Activated naive CD4-positive, alpha-beta T cell treated with anti-CD3 and anti-CD28 coated beads, Interleukin-2, amount 50 U/mL, for 16 hours (primary cell): ENCODE measurements at places on chromosomes 2 and 18.

GRCh38 chr2:161836664-161837063 lies 212.4 kb downstream of the SLC4A10 start:
- no peak for DNase-seq

- no peak for DNase-seq
These were observed 6.8 kb upstream of the CREB1 start for GRCh38 chr2:207523005-207523404.

- DNase-seq: no peak
These were observed 29.2 kb downstream of the ROCK2 start for GRCh38 chr2:11315074-11315705.

DNA sequence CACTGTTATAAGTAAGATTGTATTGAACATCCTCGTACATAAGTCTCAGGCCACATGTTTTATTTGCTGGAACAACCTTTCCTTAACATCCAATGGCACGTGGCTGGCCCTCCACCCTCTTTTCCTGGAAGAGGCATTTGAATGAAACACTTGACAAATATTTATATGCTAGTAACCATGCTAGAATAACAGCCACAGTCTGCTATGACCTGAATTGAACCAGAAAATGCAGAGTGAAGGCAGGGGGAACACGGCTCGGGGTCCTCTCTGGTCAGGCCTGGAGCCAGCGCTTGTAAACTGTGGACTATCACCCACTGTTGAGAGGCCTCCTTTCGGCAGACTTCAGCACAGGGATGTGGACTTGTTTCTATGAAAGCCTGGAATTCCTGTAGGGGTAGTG lies 198.2 kb upstream of the COPS8 start:
- no peak for DNase-seq

DNA sequence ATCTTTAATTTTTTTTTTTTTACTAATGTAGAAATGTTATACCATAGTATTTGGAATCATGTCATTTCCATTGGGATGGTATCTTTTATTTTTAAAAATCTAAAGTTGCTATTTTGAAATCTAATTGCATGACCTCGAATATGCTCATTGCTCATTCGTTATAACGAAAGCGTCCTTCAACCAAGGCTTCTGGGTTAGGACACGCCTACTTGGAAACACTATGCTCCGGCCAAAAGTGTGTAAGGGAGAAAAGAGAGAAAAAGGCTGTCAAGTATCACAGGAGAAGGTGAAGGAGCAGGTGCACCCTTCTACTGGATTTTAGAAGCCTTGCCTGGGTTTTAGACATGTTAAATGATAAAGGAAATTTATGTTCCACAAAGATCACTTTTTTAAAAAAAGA lies 465.9 kb upstream of the ID2 start:
- DNase-seq: no peak

DNA sequence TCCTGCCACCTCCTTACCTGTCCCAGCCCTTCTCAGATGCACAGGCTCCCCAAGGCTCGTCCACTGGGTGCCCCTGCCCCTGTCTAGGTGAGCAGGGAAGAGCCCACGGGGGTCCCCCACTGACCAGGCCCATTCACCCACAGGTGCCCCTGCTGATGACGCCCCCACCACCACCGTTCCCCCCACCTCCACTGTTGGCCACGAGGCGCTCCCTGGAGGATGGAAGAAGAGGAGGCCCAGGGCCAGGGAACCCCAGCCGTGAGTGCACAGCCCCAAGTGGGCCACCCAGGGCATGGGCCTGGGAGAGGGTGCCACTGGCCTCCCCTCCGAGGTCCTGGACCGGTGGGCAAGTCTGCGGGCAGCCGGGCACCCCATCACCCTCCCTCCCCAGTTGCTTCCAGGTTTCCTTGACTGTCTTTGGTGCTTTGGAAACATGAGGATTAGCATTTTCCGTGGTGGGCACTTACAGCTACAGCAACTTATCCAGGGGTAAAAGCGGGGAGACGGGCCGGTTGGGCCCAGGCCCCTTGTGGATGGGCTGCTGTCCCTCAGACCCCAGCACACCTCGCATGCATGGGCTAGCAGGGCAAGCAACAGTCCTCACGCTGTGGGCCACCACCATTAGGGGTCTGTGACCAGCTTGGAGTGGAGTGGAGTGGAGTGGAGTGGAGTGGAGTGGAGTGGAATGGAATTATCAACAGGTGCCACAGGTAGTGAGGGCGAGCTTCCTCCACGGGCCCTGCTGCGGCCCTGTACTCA lies 13.2 kb upstream of the KLHL30 start:
- no peak for DNase-seq

DNA sequence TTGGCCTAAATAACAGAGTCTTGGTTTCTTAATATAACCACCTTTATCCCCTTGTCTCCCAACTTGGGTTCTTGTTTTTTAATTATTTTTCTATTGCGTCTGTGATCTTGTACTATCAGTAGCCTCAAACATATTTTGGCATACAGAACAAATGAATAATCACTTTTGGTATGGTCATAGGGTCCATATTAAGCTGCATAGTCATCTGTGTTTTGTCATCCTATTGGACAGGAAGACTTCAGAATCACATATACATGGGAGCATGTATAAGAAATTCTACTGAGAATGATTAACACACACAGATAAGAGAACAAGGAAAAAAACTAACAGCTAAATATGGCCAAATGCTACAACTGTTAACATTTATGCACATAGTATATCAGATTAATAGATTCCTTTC lies 126.0 kb downstream of the MEP1B start:
- no peak for DNase-seq

- DNase-seq: no peak
These were observed 28.2 kb downstream of the TSHZ1 start for GRCh38 chr18:75238786-75239185.

DNA sequence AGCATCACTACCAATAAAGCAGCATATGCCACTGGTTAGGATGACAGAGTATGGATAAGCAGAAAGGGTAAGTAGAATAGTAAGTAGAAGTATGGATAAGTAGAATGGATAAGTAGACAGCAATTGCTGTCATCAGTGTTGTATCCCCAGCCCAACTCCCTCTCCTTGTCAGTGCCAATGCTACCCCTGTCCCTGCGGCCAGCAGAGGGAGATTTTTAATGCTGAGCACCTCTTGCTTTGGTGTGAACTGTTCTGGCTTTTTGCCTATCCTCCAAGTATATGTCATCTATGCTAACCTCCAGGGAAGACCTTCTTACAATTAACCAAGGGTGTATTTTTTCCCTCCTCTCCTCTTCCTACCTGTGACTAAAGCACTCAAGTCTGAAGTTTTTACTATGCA lies 136.7 kb upstream of the SPHKAP start:
- DNase-seq: no peak

GRCh38 chr2:155633060-155633839 lies 699.3 kb downstream of the NR4A2 start:
- no peak for DNase-seq

DNA sequence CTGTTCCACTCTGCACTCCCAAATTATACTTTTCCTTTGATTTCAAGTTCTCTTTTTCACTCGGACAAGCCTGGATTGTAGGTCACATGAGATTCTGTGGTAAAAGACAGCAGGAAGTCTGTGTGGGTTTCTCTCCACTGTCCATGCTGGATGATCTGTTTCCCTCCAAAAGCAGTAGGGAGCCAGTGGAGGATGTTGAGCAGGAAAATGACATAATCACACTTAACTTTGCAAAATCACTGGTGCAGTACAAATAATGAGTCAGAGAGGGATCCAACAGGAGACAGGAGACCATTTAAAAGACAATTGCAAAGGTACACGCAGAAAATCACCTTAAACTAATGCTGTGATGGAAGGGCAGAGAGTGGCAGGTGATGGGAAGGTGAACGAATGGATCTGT lies 301.3 kb downstream of the ZNF407 start:
- DNase-seq: no peak

DNA sequence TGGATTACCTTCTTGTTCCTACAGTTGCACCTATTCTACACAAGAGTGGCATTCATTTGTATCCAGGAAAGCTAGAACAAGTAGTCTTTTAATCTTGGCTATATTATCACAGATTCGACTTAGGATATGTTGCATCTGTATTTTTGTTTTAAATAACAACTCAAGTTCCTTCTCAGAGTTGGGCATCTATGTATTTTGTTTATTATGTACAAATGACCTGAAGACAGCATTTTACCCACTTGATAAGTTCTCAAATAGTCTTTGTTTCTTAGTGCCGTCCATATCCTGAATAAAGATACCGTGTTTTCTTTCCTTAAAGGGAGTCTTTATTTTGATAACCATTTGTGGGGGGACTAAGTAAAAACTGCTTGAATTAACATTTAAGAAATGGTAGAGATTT lies 2.9 kb downstream of the ITPRID2 start:
- DNase-seq: no peak

DNA sequence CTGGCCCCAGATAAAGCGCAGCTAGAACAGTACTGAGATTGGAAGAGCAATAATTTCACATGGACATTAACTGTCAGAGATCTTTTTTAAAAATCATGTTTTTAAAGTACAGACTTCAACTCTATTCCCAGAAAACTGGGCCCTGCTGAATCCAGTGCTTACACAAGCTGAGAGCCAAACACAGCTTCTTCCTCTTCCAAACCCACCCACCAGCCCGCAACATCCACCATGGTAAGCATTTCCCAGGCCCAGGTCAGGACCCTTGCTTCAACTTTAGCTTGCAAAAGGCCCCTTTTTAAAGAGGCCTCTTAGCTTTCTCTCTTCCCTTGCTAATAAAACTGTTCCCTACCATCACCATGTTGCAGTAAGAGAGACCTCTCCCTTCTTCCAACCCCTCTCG lies 2.1 kb downstream of the AAK1 start:
- DNase-seq: no peak

GRCh38 chr18:5524660-5525059 lies 19.1 kb downstream of the EPB41L3 start:
- DNase-seq: no peak

- DNase-seq: no peak
These were observed 479 bp downstream of the GPATCH11 start for GRCh38 chr2:37084797-37085196.

DNA sequence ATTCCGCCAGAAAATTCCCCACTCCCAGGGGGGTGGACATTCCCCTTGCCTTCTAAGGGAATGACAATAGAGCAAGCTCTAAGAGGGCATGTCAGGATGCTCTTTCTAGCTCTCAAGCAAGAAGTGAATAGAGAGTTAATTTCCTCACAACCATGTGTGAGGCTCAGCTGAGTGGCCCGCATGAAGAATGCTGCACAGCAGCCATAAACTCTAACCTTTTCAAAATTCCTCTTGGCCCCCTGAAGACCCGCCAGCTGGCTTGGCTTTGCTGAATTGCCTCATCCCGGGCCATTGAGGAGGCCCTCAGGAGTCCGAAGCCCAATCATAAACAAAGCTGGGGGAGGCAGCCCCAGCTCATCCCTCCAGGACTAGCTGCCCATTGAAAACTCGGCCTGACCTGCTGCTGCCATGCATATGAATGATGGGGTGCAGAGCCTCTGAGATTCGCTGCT lies 38.2 kb downstream of the NRP2 start:
- DNase-seq: no peak
